ENCODE measurements at places on chromosomes 1 and 21.
A peak's percentile ranks its signal among the peaks of the same experiment; 100 is the strongest.

DNA sequence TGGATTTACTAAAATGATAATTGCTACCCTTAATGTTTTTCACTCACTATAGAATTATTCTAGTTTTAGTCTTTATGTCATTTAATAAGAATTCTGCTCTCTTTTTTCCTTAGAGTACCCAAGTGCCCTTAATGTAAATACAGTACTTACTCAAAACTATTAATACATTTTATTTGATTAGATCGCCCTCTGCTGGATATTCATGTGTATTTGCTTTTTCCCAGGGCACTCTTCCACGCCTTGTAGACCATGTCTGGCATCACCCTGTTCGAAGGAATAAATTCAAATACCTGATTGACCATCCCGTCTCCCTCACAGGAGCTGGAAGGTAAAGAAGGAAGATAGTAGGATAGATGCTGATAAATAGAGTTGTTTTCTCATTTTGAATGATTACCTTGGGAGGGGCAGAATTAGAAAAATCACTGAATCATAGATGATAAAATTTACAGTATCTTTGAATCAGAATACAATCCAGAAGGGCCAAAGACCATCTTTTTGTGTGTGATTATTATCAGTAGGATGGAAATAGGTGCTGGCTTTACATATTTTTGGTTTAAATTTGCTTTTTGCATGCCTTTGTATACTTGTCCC is 4.1 kb downstream of the AXDND1 start:
- peak; percentile 80 for DNase-seq

DNA sequence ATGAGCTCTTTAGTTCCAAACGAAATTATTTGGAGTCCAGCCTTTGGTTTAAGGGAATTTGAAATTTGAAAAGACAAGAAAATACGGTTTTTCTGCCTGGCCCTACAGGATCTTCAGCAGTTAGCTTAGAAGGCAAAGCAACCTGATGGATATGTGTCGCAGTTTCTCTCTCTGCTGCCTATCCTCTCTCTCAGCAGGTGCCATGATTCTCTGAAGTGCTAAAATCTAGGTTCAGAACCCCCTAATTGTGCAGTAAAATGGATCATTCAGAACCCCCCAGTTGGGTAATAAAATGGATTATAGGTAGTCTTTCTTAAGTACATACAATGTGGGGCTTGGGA is 446 bp upstream of the DEPDC1 start:
- DNase-seq: no peak

DNA sequence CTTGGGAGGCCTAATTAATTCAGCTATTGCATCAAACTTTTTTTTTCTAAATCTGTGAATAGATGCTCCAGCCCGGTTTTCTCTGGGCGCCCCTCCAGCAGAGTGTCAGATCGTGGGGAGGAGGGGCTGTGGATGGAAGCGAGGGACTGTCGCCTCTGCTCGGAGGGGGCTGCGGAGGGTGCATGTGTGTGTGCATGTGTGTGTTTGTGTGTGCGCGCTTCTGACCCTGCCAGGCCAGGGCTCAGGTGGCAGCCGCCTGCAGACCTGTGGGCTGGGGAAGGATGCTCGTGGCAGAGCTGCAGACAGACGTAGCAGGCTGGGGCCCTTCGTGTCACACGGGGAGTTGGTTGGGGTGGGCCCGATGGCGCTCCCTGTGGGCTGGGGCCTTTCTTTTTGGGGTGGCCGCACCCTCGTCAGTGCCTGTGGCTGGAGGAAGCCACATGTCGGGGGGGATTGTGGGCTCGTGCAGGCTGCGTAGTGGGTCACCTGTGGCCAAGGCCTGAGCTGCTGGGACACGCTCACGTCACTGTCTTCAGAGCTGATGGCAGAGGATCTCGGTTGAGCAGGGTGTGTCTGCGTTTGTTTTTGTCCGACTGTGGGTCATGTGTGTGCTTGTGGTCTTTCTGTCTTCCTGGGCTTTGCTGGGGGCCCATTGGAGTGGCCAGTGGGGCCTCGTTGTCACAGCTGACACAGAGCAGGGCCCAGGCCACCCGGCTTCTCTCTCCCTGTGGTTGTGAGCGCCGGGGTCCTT is 2.8 kb downstream of the SKI start:
- DNase-seq: peak; percentile 33

- no peak for DNase-seq
These were observed 10.3 kb downstream of the RNU1-2 start for GRCh38 chr1:16905868-16906702.

GRCh38 chr1:245870698-245871097 is 636.4 kb downstream of the SMYD3 start:
- DNase-seq: no peak

DNA sequence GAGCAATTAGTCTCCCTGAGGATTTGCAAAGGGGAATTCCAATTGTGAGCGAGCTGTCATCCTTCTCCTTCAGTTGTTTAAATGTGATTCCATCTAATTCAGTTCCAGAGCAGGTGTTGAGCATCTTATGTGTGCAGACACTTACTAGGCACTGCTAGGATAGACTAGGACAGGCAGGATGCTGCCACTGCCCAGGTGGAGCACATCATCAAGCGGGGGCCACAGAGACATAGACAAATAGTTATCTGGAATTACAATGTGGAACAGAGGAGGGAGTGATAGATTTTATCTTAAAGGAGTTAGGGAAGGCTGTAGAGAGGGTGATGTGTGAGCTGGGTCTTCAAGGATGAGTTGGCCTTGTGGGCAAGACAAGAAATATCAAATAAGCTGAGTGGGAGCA is 55.9 kb downstream of the CDC7 start:
- DNase-seq: no peak

GRCh38 chr1:206419250-206419649 is 51.0 kb upstream of the IKBKE start:
- no peak for DNase-seq

DNA sequence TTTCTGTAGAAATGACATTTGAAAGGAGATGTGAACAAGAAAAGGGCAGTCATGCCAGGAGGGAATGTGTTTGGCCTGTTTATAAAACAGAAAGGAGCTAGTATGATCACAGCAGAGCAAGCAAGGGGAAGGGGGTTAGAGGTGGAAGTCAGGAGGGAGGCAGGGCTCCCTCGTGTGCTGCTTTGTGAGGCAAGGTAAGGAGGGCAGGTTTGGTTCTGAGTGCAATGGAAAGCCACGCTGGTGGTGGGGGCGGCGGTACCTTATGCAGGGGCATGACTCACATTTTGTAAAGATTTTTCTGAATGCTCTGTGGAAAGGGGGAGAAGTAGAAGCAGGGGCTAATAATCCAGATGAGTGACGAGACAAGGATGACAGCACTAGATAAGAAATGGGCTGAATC is 197.5 kb upstream of the C8B start:
- DNase-seq: no peak
